ENCODE measurements at places on chromosomes 1 and 21.

DNA sequence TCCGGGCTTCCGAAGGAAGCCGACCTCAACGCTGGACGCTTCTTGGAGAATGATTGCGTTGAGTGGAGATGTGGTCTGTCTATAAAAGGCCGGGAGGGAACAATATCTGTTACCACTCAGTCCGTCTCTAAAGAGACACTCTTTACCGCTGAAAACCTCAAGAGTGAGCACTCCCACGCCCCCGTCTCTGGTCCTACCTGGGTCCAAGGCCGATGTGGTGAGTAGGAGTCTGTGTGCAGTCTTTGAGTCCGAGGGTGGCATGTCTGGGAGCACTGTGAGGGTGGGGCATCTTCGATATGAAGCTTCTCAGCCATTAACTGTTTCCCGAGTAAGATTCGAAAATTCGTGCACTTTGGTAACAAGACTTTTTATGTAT, 576 bp downstream of the ZFP69 start:
- DNase-seq, result no peak

DNA sequence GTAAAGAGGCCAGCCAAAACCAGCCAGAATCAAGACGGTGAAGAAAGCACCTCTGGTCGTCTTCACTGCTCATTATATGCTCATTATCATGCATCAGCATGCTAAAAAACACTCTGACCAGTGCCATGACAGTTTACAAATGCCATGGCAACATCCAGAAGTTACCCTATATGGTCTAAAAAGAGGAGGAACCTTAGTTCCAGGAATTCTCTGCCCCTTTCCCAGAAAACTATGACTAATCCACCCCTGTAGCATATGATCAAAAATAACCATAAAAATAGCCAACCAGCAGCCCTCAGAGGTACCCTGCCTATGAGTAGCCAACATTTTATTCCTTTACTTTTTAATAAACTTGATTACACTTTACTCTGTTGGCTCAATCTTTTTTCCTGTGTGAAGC, 34.2 kb upstream of the PBX1 start:
- DNase-seq, result no peak

DNA sequence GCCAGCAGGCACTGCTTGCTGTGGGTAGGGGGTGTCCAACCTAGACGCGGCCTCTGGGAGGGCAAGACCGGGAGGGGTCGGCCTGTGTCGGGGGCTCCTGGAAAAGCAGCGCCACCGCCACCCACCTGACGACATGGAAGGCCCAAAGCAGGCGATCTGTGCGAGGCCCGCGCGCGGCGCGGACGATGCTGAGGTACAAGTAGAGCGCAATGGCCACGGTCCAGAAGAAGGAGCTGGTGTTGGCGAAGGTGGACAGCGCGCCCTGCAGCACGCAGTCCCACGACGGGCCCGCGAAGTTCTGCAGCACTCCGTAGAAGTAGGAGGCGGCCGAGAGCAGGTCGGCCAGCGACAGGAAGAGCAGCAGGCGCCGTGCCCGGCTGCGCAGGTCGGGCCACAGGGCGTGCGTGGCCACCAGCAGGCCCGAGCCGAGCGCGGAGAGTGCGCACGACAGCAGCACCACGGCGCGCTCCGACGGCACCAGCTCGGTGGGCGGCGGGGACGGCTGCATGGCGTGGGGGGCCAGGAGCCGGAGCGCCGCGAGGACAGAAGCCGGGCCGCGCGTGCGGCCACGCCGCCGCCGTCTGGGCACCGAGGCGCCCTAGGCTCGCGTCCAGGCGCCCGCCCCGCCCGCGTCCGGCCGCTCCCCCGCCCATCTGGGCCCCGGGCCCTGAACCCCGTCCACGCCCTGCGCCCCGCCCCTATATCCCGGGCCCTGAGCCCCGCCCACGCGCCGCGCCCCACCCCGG, at the start of gene GPR157:
TSS of gene GPR157 (minus strand) at position 583 of the 746 bp plus-strand sequence. CDS start at position 508, 75 bp downstream.
- DNase-seq, result no peak

DNA sequence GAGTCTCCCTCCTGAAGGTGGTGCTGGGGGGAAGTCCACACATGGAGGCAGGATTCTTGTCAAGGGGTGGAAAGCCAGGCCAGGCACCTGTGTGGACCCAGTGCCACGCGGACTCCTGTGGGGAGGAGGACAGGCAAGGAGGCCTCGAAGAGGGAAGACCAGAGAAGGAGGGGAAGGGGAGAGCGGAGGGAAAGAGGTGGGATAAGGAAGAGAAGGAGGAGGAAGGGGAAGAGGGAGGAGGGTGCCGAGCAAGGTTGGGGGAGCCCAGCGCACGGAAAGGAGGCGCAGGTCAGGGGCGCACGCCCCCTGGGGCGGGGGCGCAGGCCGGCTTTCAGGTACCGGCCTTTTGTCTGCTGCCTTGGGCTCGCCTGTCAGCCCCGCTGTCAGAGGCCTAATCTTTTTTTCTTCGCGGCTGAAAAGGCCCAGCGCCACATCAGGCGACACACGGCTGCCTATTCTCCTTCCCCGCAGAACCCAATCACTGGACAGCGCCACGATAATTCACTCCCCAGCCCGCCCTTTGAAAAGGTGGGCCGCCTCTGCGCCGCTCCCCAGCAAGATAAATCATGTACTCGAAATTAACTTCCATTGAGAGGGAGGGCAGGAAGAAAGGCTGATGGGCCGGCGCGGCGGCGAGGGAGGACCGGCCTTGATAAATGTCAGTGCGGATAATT, 42.5 kb downstream of the PRDM16 start:
- DNase-seq, result no peak

DNA sequence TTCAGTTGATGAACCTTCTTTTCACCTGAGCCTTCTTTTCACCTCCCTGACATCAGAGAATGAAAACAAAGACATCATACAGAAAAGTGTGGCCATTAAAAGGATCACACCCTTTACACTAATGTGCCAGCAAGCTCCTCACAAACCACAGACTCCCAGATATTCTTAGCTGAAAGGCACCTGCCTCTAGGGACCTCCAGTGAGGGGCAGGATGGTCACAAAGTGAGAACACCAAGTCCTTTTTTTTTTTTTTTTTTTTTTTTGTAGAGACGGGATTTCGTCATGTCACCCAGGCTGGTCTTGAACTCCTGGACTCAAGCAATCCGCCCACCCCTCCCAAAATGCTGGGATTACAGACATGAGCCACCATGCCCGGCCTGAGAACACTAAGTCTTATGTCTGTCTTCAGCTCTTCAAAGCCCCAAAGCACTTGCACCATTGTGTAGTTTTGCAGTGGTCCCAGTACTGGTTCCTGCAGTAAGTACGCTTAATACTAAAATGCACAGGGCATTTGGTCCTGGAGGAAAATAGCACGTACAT, 58.2 kb upstream of the LBR start:
- no peak for DNase-seq

DNA sequence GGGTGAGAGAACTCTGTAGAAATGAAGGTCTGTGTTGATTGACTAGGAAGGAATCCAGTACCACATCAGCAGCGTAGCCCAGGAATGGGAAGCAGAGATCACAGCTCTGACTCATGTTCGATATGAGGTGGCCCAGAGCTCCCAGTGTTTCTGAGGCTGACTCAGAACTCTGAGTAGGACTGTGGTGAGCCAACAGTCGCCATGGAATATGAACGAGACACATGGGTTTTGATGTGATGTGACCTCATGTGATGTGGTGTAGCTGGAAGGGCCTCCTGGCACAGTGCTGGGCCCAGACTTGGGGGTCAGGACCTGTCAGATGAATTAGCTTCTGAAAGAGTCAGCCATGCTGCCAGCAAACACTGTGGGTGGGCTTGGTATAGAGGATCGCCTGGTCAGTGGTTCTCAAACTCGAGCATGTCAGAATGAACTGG, 237.0 kb downstream of the MRPL39 start:
- DNase-seq, result no peak

DNA sequence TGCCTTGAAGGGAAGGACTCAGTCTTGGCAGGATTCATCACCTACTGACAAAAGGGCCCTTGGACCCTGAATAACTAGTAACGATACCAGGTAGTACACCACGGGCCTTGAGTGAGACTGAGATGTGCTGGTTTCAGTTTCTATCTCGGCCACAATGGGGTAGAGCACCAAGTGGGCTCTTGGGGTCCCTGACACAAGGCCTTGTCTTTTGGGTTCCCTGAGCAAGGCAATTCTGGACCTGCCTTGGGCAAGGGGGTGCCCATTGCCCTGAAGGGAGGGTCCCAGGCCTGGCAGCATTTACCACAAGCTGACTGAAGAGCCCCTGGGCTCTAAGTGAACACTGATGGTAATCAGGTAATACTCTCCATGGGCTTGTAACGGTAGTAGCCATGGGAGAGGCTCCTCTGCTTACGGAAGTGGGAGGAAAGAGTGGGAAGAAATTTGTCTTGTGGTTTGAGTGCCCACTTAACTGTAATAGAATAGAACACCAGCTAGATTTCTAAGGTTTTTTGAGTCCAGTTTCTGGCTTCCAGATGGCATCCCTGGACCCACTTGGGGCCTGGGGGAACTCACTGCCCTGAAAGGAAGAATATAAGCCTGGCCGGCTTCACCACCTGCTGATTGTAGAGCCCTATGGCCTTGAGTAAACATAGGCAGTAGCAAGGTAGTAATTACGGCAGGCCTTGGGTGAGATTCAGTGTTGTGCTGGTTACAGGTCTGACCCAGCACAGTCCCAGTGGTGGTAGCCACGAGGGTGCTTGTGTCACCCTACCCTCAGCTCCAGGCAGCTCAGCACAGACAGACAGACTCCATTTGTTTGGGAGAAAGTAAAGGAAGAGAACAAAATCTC, 58.5 kb downstream of the WDR4 start:
- no peak for DNase-seq

DNA sequence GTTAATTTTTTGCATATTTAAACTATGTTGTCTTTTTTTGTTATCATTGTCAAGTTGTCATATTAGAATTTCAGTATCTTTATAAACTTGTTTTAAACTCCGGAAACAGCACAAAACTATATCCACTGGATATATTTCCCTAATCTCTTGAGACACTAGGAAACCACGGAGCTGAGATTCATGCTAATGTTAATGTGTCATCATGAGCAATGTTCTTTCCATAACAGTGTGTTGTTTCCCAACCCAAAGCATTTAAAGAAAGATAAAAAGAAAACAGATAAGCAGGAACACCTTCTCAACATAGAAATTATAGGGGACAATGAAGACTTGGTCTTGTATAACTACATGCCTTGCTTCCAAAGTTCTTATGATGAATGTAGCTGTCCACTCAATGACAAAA, 626.2 kb upstream of the TMPRSS15 start:
- DNase-seq, result no peak

DNA sequence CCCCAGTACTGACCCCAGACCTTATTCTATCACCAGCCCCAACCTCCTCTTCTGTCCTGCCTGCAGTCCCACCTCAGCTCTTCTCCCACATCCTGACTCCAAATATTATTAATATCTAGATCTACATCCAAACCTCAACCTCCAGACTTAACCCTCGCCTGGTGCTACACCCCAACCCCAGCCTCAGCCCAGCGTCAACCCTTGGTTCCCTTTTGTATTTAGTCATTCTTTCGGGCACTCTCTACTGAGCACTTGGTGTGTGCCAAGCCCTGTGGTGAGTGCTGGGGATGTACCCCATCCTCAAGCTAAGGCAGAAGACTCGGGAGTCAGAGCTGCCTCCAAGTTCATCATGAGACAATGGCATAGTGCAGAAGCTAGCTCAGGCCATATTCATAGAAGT, 1.1 kb downstream of the SHISAL2A start:
- DNase-seq, result no peak

- no peak for DNase-seq
Observed at GRCh38 chr1:87914396-87914795, 585.7 kb downstream of the LMO4 start.

GRCh38 chr1:233114860-233115259, 164.4 kb downstream of the NTPCR start:
- no peak for DNase-seq

GRCh38 chr21:33975548-33976081, 60.0 kb upstream of the ATP5PO start:
- peak; percentile 87 for DNase-seq

DNA sequence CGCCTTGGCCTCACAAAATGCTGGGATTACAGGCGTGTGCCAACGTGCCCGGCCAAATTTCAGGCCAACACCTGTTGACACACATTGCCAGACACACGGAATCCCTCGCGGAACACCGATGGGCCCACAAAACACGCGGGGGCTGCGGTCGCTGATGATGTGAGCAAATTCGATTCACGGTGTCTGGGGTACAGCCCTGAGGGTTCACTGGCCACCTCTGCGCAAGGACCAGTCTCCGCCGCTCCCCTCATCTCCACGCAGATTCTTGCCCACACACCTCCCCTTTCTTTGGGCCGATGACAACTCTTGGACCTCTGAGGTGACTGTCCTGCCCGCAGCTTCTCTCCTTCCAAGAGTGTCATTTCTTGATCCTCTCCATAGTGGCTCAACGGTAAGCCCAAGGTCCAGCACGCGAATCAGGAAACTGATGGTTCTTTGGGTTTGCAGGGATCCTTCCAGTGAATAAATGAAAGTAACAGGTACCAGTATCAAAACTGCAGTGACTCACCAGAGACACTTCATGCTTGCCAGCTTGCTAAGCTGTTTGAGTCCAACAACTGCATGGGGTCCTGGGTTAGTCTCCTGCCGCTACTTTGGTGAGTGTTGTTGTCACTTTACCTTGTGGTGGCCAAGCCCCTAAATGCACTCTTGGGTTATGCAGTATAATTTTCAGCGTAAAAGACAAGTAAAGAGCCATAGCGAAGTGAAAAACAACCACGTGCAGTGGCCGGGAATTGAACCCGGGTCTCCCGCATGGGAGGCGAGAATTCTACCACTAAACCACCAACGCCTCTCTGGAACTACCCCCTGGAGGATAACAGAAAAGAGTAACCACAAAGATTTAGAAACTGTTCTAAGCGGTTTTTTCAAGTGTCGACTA, 11.0 kb upstream of the RNU1-3 start:
- no peak for DNase-seq

DNA sequence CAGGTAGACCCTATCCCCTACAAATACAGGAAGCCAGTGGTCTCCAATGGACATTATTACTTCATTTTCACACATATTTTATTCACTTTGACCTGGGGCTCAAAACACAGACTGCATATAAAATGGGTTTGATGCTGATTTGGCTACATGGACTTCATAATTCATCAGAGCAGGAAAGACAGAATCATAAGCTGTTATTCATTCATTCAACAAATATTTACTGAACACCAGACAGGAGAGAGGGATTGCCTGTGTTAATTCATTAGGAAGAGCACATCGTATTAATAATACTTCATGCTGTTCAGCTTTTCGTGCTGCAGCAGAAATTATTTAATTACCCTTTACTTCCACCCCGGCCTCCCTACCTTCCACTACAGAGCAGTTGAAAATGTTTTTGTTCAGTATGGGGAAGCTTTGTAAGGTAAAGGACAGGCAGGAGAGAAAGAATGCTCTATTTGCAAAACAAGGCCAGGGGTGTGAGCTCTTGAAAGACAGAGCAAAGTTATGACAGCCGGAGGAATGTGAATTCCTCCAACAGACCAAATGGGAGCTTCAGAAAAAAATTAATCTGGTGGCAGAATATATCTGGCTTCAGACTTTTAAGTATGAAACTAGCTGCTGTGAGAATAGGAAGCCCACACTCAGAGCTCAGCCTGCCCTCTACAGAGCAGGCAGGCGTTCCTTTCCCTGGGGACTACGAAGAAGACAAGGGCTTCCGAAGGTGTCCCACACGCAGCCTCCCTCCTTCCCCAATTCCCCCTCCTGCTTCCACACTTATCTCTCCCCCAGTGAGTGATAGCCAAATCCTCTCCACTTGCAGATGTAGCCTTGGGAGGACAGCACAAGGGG, 58.0 kb downstream of the MDM4 start:
- DNase-seq, result no peak

GRCh38 chr1:168623003-168623828, 46.8 kb downstream of the XCL1 start:
- DNase-seq, result no peak

Data from vagina (tissue), 2 donors.